Jurkat, Clone E6-1 (cell line): ENCODE measurements at places on chromosomes 5 and 9.

DNA sequence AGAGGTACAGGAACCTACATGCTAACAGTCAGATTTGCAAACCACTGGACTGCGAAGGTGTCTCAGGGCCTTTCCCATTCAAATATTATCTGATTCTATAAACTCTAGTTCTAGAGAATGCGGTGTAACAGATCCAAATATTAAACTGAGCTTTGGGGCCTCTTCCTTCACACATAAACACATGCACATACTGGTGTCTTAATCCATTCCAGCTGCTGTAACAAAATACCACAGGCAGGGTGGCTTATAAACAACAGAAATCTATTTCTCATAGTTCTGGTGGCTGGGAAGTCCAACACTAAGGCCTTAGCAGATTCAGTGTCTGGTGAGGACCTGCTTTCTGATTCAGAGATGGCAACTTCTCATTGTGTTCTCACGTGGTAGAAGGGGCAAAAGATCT lies 30.2 kb downstream of the RETREG1 start:
- DNase-seq, result no peak

DNA sequence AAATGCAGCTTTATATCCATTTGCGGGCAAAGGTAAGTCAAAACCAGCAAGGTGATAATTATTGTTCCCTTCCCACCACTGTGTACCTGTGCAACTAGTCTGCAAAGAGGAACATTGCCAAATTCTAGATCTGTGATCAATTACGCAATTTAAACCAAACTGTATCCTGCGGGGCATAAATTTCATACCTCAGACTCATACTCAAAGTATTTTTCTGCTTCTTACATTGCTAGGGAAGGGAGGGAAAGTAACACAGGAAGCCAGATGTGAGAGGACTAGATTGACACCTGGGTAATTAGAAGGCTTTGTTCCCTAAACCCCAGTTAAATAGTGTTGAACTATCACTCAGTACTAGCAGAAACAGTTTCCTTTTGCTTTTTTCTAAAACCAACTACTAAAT lies 240.2 kb upstream of the ZNF608 start:
- DNase-seq, result no peak

DNA sequence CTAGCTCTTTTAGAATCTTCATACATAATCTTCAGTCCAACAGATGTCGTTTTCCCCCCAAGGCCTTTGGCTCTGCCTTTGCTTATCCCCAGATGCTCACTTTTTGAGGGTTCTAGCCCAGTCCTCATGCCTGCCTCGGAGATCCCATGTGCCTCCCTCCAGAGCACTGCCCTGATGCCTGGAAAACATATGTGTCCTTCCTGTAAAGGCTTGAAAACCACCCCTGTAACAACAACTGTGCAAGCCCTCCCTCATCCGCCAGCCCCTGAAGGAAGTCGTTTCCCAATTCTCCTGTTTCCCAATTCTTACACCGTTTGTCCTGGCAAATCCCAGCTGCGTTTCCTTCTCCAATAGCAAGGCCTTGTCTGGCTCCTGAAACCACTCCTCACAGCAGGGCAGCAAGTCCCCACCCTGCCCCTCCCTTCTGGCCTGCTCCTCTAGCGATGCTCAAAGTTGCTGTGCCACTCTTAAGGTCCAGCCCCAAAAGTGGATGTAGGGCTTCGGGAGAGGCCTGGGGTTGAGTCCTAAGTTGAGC lies 52.2 kb downstream of the SLC36A1 start:
- DNase-seq, result no peak

- DNase-seq, result no peak
These were observed 103.1 kb upstream of the SARDH start for GRCh38 chr9:133841167-133841812.

GRCh38 chr5:158387499-158387898 lies 528.6 kb upstream of the CLINT1 start:
- no peak for DNase-seq

- DNase-seq, result peak; percentile 50
These were observed 14.1 kb upstream of the SFXN1 start for GRCh38 chr5:175464074-175464941.

- DNase-seq, result no peak
These were observed 1018.3 kb downstream of the CDH12 start for GRCh38 chr5:21834863-21835262.

DNA sequence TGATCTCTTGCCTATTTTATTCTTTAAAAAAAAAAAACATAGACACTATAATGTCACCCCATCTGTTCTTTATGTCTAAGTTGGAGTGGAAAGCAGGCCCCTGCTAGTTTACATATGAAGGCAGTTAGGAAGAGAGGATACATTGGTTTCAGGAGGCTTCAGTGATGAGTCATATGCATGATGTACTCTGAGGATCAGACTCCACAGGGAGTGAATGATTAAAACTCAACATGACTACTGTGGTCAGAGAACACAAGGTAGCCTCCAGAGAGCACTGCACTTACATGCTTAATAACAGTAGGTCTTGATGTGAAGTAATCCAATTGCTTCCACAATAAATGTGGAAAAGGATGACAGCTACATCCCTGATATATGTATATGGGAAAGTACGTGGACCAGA lies 22.7 kb upstream of the FSTL4 start:
- DNase-seq, result no peak

DNA sequence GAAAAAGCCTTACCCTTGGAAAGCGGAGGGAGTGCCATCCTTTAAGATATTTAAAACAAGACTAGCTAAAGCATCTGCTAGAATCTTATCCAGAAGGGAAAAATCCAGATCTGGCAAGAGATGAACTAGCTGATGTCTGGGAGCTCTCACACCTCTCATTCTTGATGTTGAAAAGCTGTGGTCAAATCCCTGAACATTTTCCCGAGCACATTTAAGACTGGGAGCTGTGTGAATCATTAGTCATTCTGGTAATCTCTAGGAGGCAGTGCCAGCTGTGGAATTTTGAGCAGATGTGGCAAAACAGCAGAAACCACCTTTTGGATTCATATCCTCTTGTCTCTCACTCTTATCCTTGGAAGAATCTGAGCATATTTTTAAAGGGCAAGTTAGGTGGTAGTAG lies 218.0 kb downstream of the MAN2A1 start:
- no peak for DNase-seq

DNA sequence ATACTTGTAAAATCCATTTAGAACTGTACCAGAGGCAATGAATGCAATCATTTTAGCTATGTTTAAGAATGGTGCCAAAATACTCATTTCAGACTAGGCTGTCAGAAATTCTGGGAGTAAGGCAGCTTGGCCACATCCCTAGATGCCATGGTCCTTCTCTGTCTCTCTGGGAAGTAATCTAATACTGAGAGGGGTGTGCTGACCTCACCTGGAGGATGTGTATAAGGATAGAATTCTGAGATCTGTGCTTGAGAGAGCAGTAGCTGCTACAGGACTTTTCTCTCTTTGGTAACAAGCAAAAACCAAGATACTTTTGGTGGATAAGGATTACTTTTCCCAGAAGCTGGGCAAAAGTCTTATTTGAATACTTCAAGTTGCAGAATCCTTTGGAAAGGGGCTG lies 68.1 kb upstream of the MRPS30 start:
- DNase-seq, result no peak

GRCh38 chr9:126439402-126439765 lies 112.8 kb downstream of the MVB12B start:
- DNase-seq, result no peak

- no peak for DNase-seq
These were observed 1.0 kb downstream of the CERT1 start for GRCh38 chr5:75510417-75510835.

GRCh38 chr9:13378154-13378553 lies 98.7 kb upstream of the MPDZ start:
- DNase-seq, result no peak

DNA sequence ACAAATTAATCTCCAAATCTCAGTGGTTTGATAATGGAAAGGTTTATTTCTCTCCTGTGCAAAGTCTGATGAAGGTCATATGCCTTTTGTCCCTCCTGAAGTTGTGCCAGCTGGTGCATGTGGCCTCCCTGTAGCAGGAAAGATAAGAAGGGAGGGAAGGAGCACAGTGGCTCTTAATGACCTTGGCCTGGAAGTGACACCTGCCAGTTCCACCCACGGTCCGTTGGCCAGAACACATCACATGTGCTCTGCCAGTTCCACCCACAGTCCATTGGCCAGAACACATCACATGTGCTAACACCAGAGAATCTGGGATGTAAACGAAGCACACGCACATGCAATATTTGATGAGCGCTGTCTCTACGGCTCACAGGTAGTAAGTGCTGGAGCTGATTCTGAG lies 130.9 kb downstream of the DOCK2 start:
- DNase-seq, result no peak

GRCh38 chr5:102622262-102622661 lies 123.5 kb upstream of the SLCO6A1 start:
- no peak for DNase-seq

DNA sequence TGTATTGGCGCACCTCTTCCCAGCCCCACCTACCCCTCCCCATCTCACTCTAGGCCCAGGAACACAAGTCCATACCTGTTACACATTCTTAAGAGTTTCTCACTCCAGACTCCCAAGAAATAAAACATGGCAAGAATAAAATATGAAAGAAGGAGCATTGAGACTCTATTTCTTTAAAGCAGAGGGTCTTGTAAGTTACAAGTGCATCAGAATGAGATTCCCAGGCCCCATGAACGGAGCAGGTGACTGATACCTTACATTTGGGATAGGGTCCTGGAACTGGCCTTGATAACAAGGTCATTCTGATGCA lies 5.7 kb downstream of the EGR1 start:
- no peak for DNase-seq

GRCh38 chr9:109228093-109228642 lies 61.1 kb upstream of the FRRS1L start:
- DNase-seq, result no peak

DNA sequence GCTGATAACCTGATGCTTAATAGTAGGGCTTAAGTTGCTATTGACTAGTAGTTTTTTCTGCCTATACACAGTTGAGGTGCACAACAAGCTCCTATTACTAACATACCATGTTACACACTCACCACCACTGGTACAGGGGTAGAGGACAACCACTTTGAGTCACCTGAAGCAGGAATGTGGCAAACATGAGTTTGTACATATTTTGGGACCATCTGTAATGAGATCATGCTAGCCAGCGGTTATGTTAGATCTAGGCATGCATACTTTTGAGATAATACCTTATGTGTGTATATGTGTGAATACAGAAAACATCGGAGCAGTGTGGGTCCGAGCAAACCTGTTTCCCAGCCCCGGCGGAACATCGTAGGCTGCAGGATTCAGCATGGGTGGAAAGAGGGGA lies 72.8 kb upstream of the NXNL2 start:
- DNase-seq, result no peak

DNA sequence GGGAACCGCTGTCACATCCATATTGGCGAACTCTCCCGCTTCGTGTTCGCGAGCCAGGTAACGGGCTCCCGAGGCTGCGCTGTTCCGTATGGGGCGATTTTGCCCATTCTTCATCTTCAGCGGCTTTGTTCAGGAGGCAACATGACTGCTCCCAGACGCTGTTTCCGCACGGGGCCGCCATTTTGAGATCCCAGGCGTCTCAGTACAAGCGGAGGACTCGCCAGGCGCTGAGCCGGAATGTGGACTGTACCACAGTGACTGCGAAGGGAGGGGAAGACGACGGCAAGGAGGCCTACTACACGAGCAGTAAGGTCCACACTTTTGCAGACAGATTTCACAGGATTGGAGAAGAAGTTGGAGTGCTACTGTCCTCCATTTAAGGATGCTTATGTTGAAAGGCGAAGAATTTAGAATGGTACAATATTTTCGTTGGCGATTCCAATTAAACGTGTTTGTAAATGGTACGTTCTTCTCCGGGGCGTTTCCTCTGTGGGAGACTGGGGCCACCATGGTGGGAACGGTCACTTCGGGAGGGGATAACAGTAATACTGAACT lies 41.6 kb upstream of the ZNF300 start:
- DNase-seq, result no peak

DNA sequence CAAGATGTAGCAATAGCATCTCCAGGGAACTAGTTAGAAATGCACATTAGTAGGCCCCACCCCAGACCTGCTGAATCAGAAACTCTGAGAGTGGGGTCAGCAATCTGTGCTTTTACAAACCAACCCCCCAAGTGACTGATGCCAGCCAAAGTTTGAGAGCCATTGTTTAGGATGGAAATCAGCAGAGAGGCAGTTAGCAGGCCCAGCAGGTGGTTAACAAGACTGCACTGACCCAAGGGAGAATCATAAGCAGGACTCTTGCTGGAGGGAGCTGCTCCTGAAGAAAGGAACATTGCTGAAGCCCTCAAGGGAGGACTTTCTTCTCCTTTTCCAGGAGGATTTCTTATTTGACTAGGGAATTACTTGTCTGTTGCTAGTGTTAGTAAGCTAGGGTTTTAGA lies 74.2 kb upstream of the SLC12A2 start:
- DNase-seq, result no peak

- DNase-seq, result no peak
These were observed 475.1 kb downstream of the DMRTA1 start for GRCh38 chr9:22921742-22922141.

DNA sequence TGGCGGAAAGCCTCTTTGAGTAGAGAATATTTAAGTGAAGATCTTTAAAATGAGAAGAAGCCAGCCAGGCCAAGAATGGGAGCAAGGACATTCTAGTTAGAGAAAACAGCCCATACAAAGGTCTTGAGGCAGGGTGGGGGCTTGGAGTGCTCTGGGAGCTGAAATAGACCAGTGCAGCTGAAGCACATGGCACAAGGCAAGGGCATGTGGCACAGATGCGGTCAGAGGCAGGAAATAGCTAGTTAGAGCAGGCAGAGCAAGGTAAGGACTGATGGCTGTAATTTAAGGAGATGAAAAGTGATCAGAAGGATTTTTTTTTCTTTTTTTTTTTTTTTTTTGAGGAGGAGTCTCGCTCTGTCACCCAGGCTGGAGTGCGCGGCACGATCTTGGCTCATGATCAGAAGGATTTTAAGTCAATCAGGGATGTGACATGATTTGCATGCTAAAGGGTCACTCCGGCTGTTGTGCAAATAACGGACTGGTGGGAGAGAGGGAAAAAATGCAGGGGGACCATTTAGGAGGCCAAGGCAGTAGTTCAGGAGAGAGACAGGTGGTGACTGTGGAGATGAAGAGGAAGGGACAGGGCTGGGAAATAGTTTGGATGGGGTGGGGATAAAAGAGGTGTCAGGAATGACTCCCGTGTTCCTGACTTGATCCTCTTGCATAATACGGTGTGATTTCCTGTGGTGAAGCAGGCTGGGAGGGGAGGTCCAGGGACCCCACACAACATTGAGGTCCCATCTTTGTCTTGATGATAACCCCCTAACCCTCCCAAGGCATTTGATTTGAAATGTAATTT lies 207.6 kb downstream of the HSPA4 start:
- DNase-seq, result peak; percentile 92

DNA sequence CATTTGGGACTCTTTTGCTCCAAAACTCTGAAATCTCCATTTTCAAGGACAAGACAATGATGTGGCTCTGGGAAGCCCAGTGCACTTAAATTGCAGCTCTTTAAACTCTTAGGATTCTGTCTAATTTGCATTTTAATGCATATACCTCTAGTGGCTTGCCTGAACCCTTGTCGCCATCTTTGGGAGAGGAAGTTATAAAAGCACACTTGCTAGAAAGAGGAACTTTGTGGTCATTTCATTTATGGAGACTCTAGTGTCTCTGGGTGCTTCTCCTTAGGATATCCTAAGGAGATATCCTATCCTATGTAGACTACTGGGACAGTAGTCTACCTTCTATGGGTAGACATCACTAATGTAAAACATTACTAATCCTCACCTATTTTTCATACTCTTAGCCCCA lies 77.3 kb upstream of the SLC1A3 start:
- DNase-seq, result no peak

GRCh38 chr9:85414390-85414789 lies 327.4 kb downstream of the AGTPBP1 start:
- DNase-seq, result no peak

GRCh38 chr5:110752953-110753352 lies 14.1 kb downstream of the SLC25A46 start:
- DNase-seq, result no peak
